ENCODE measurements at places on chromosomes 5 and 9.
A peak's percentile ranks its signal among the peaks of the same experiment; 100 is the strongest.

- DNase-seq: peak; percentile 41
Measured at GRCh38 chr5:112529525-112529924, 110.4 kb upstream of the EPB41L4A start.

DNA sequence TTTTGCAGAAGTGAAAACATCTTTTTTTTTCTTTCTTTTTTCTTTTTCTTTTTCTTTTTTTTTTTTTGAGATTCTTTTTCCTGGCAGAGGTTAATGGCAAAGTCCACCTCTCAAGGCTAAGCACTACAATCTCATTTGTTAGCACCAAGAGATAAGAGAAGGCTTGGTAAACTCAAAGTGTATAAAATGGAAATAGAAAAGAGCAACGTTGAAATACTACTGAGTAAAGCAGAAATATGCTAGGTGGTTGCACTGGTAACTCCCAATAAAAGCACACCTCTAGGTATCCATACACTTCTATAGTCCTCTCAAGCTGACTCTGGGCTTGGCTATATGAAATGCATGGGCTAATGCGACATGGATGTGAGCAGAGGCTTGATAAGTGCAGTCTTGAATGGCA is 188.9 kb downstream of the RAB3C start:
- DNase-seq: no peak

GRCh38 chr9:137865581-137866145 is 11.9 kb upstream of the CACNA1B start:
- DNase-seq: no peak

DNA sequence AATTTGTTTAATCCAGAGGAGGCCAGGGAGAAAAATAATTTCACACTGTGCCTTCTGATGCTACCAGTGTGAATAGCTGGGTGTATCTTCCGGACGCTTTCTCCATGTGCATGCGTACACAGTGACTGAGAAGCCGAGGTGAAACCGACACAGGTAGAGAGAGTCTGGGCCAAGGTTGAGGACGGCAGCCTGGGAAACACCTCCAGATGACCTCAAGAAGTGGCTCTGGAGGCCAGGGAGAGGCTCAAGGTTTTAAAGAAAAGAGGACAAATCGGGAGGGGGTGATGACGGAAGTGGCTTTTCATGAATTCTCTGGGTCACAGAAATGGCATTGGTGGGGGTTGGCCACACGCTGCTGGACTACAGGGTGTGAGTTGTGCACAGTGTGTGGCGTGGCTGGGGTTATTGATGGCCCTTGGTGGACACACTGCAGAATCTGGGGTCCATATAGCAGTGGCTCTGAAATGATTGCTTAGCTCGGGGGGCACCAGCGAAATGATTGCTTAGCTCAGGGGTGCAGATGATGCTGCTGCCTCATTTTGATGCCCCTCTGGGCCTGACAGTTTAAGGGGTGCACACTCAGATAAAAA is 34.1 kb upstream of the LRRC14B start:
- no peak for DNase-seq

- no peak for DNase-seq
Measured at GRCh38 chr9:105195259-105195658, 49.2 kb upstream of the SLC44A1 start.

- no peak for DNase-seq
Measured at GRCh38 chr5:135391116-135391868, 7.7 kb downstream of the MACROH2A1 start.

GRCh38 chr5:142412581-142412980 is 87.8 kb upstream of the SPRY4 start:
- no peak for DNase-seq

- DNase-seq: no peak
Measured at GRCh38 chr9:88652876-88653275, 117.9 kb downstream of the NXNL2 start.

GRCh38 chr9:84832453-84832852 is 162.9 kb downstream of the NTRK2 start:
- DNase-seq: no peak

GRCh38 chr5:150069672-150070627 is 16.4 kb downstream of the CSF1R start:
- DNase-seq: peak; percentile 24

DNA sequence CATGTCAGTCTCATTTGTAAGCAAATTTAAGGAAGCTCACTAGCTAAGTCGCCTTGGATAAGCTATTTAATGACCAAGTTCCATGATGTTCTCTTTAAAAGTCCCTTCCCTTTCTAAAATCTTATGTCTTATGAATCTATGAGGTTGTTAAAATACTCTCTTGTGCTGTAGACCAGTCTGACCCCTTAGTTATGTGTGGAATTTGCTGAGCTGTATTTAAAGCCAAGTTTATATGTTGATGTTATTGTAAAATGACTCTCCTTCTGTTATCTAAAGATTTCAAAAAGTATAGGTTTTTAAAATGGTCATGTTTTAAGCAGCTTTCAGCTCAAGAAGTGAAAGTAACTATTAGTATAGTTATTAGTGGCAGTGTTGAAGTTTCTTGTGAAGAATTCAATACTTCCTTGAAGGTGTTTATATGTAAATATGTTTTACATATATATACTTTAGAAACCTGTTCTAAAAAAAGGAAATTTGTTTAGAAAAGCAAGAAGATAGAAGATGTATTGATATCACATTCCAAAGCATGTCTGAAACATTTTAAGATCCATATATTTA is 92.2 kb downstream of the CDC42SE2 start:
- DNase-seq: no peak

- no peak for DNase-seq
Measured at GRCh38 chr5:90885180-90885868, 326.7 kb downstream of the ADGRV1 start.

DNA sequence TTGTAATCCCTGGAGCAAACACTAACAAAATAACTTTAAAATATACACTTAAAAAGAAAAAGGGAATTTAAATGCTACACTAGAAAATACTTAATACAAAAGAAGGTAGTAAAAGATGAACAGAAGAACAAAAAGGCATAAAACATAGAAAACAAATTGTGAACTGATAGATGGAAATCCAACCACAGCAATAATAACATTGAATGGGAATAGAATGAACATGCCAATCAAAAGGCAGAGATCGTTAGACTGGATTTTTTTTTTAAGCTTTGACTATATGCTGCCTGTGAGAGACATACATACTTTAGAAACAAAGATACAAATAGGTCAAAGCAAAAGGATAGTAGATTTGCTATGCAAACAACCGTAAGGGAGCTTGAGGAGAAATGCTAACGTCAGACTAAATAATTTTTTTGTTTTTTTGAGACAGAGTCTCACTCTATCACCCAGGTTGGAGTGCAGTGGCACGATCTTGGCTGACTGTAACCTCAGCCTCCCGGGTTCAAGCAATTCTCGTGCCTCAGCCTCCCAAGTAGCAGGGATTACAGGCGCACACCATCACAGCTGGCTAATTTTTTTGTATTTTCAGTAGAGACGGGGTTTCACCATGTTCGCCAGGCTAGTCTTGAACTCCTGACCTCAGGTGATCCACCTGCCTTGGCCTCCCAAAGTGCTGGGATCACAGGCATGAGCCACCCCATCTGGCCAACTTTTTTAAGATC is 6.5 kb downstream of the ABO start:
- no peak for DNase-seq

DNA sequence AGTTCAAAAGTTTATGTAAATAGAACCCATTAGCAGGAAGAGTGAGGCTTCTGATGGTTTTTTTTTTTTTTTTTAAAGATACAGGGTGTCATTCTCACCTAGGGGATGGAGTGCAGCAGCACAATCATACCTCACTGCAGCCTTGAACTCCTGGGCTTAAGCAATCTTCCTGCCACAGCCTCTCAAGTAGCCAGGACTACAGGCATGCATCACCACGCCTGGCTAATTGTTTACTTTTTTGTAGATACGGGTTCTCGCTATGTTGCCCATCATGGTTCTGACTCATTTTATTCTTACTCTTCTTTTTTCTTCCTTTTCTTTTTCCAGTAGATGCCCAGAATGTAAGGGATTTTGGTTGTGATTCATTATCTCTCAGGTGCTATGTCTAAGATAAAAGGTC is 201.1 kb downstream of the NNT start:
- no peak for DNase-seq

DNA sequence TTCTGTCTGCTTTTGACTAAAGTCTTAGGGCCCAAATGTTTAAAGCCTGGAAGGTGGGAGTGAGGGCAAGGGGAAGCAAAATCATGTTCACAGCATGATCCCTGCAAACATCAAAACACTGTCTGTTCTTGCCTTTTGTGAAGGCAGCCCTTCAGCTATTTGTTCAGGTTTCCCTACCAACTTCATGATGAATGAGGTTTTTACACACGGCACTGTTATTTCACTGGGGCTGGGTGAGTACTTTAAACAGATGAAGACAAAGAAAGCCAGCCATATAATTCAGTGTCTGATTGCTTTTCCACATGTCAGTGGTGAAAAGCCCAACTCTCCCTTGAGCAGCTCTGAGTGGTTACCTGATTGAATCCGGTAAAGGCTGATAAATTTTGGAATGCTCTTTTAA is 224.7 kb upstream of the GRAMD2B start:
- DNase-seq: no peak

- DNase-seq: no peak
Measured at GRCh38 chr5:124909734-124910133, 163.3 kb upstream of the ZNF608 start.

GRCh38 chr5:83375049-83375745 is 96.3 kb upstream of the VCAN start:
- DNase-seq: no peak
